DMS79 (cell line): ENCODE measurements at places on chromosomes 6 and 20.

GRCh38 chr20:56257604-56258003 is 9.1 kb downstream of the MC3R start:
- DNase-seq: no peak

- no peak for DNase-seq
These were observed 16.6 kb downstream of the HLA-DPB1 start for GRCh38 chr6:33092385-33092784.

- DNase-seq: no peak
These were observed 217.6 kb upstream of the CEP162 start for GRCh38 chr6:84445068-84445467.

- DNase-seq: no peak
These were observed 4.2 kb downstream of the SCML4 start for GRCh38 chr6:107819964-107820337.

DNA sequence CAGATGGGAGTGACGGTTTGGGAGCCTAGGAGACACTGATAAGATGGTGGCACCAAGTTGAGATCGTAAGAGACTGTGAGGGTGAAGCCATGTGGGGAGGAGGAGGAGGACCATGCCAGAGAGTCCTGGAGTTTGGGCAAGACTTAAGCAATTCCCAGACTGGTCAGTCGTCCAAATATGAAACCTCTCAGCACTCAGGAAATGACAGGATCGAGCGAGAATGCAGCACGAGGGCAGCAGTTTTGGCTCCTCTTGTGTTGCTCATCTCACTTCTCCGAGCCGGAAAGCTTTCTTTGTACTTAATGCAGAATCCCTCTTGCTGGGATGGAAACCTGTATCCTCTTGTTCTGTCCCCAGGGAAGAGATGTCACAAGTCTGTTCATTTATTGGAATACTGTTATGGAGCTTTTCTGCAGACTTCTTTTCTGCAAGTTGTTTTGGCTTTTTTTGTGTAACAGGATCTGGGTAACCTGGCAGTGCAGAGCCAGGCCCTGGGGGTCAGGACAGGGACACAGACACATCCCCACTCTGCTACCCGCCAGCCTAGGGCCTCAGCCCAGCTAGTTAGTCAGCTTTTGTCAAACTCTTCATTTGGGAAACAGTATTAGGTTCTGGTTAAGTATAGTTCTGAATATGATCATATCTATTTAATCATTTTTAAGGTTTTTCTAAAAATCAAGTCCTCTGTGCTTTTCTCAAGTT is 34.3 kb downstream of the FNDC1 start:
- no peak for DNase-seq

DNA sequence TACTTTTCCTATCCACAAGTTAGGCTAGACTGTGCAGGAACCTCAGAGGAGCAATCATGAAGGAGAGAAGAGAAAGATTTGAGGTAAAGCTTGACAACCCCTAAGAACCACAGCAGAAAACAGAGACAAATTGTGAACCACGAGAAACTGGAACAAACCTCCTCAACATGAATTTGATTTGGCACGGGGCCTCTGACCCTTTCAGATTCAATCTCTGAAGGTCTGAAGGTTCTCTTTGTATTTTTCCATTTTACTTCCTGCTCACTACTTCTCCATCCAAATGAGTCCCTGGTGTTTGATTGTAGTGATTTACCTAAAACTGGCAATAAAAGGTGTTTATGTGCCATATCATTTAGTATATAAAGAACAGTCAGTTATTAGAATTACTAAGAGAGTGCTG is 126.1 kb upstream of the STXBP5 start:
- DNase-seq: no peak
